Activated CD8-positive, alpha-beta memory T cell treated with anti-CD3 and anti-CD28 coated beads for 1 hour (primary cell): ENCODE measurements at places on chromosomes 2 and 18.

- no peak for DNase-seq
These were observed 33.3 kb downstream of the RBMS1 start for GRCh38 chr2:160460333-160460731.

- no peak for DNase-seq
These were observed 284.7 kb upstream of the CWC22 start for GRCh38 chr2:180291552-180292421.

DNA sequence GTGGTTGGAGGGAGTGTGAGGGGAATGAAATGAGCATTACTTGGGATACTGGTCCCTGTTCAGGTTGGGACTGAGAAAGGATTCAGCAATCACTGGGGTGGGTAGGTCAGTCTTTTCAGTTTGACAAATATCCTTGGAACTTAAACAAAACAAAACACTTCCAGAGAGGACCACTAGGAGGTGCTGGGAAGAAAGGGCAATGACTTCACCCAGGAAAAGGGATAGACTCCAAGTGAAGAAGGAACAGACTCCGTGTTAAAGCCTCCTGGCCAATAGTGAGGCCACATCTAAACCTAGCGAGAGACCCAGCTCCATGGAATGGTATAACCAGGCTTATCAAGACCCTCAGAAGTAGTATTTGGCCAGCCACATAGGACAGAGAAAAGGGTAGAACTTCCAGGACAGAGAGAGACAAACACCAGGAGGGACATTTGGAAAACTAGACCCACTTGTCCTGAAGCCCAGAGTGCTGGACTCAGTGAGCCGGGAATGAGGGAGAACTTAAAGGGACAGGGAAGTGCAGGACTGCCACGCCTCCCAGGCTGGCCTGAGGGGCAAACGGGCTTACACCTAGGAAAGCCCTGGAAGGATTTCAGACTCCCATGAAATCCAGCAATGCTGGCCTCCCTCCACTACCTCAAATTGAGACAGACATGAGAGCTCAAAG lies 19.6 kb upstream of the KCNG3 start:
- DNase-seq, result no peak

DNA sequence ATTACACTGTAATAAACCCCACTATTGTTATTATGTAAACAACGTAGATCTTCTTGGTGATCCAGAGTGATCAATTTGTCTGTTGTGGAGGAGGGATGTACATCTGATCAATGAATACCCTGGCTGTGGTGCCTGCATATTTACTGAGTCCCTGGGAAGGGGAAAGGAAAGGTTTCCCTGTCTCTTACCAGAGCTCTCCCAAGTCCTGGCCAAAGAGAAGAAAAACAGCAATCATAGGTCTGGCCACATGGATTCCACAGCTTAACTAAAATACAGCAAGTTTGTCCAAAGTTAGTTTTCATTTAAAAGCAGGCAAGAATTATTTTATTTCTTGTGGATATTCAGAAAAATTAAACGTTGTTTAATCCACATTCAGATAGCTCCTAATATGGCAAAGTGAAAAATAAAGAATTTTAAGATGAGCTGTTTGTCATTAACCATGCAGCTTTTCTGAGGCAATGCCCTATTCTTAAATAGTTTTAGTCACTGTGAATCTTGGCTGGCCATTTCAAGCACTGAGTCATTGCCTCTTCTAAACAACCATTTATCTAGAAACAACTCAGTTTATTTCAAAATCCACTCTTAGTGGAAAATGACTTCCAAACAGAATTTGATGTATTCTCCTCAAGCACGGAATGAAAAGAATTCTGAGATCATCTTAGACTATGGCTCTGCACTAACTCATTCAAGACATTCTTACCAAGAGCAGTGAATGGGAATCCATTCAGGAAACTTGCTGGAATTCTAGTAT lies 1004.4 kb upstream of the CDH2 start:
- DNase-seq, result no peak
